ENCODE measurements at places on chromosomes 1 and 21.

DNA sequence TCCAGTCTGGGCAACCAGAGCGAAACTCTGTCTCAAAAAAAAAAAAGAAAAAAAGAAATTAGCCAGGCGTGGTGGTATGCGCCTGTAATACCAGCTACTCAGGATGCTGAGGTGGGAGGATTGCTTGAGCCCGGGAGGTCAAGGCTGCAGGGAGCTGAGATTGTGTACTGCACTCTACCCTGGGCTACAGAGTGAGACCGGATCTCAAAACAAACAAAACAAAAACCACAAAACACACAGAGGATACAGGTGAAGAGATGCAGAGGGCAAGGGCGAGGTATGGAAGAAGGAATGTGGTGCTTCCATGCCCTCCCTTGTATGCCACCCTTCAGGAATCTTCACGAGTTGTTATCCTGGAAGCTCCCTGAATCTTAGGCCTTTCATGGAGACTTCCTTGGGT, 68.5 kb downstream of the NDUFS5 start:
- no peak for DNase-seq

DNA sequence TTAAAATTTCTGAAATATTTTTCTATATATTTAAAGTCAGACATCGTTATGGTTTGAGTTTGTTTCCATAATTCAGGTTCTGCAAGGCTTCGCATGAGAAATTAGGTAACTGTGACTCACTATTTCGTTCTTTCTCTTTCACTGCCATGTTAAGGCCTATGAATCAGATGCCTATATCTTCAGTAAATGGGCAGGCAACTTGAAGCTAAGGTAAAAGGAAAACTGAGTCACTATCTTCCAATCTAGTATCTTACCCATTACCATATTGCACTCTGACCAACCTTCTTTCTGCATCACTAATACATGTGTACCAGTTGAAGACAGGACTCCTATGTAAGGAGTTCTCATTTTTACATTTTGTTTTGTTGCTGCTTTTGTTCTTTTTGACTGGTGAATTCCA, 37.8 kb downstream of the PYHIN1 start:
- DNase-seq = no peak

DNA sequence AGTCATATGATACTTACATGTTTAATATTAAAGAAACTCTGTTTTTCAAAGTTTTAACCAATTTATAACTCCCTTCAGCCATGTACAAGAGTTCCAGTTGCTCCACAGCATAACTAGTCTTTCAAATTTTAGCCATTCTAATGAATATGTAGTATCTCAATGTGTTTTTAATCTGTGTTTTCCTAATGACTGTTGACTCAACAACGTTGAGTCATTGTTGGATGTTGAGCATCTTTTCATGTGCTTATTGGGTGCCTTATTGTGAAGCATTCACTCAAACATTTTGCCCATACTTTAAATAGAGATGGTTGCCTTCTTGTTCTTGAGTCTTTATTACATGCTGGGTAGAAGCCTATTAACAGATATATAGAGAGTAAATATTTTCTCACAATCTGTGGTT, 240.2 kb upstream of the LYPLAL1 start:
- no peak for DNase-seq

GRCh38 chr1:227886993-227887696, 60.6 kb downstream of the WNT9A start:
- DNase-seq = no peak

DNA sequence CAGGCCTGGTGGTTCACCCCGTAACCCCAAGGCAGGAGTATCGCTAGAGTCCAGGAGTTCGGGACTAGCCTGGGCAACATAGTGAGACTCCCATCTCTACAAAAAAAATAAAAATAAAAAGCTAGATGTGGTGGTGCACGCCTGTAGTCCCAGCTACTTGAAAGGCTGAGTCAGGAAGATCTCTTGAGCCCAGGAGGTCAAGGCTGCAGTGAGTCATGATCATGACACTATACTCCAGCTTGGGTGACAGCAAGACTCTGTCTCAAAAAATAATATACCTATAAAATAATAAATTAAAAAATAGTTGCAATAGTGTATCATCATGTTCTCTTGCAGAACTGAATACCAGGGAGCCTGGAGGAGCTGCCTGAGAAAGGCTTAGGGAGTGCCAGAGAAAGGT, 19.9 kb upstream of the TMEM39B start:
- no peak for DNase-seq

GRCh38 chr1:28297826-28298225, 31.0 kb upstream of the MED18 start:
- DNase-seq = no peak

DNA sequence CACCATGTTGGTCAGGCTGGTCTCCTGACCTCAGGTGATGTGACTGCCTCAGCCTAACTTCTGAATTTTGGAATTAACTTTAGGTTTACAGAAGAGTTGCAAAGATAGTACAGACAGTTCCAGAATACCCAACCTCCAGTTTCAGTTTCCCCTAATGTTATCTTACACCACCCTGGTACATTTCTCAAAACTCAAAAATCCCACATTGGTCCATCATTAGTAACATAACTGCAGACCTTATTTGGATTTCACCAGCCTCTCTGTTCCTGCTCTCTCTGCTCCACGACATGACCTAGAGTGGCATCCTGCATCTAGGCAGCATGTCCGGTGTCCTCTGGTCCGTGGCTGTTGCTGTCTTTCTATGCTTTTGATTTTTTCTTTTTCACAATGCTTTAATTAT, 5.0 kb upstream of the ZC3H12A start:
- no peak for DNase-seq

- DNase-seq = peak; percentile 72
Observed at GRCh38 chr1:15417059-15417934, 7.6 kb downstream of the EFHD2 start.

GRCh38 chr1:46456411-46456963, 33.1 kb upstream of the DMBX1 start:
- DNase-seq = no peak

GRCh38 chr1:22021061-22021460, 19.6 kb downstream of the CELA3A start:
- DNase-seq = no peak

GRCh38 chr1:26067432-26067911, at the start of gene TRIM63:
Gene TRIM63 (minus strand): TSS chr1:26067630. CDS start chr1:26067494, 136 bp downstream.
- DNase-seq = no peak

DNA sequence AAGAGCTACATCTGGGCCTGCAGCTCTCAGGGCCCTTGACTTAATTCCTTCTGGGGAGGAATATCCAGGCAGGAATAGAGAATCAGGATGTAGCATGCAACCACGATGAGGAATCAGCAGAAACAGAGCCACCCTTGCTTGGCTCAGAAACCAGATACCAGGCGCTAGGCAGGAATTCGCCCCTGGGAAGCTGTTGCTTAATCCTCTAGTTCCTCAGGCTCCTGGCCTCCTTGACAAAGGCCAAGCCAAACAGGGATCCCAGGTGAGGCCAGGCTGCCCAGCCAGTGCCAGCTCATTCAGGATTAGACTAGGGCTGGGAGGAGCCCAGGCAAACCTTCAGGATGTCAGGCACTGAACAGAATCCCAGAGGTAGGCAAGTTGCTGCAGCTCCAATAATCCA, 48.2 kb upstream of the IRF2BP2 start:
- DNase-seq = peak; percentile 14

- no peak for DNase-seq
Observed at GRCh38 chr1:19053486-19053885, 97.0 kb upstream of the IFFO2 start.

DNA sequence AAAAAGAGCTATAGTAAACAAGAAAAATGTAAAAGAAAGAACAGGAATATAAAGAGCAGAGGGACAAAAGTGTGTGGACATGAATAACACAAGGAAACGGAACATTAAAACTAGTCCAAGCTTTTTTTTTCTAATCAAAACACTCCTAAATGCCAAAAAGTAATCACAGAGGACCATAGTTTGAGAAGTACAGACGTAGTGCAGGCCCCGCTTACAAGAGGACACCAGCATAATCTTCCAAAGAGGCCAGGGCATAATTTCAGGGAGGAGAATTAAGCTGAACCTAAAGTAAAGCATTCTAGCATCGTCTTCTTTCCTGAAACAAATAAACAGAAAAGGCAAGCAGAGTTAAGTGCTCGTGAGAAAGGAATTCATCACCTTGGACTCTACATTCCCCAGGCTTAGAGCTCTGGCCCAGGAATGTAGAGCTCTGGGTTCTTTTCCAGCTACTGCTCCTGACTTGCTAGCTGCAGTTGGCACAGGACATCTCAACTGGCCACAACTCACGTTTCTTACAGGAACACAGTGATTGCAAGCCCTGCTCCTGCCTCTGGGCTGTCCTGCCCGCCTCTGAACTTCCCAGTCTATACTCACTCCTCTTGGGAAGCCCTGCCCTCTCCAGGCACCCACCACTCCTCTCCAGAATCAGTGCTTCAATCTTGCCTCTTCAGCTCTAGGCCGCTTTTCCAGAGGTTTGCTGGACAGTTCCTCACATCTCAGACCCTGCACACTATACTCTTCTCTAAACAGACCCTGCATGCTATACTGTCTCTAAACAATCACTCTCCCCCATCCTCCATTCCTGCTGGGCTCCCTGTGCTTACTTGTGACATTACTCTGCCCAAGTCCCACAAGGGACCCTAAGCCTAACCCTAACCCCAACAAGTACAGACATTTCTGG, 9.8 kb downstream of the RGS8 start:
- no peak for DNase-seq

GRCh38 chr1:9957726-9958125, 14.5 kb downstream of the NMNAT1 start:
- DNase-seq = no peak

GRCh38 chr1:97938285-97938642, 17.4 kb upstream of the DPYD start:
- no peak for DNase-seq

GRCh38 chr1:228749765-228750164, 14.5 kb downstream of the RHOU start:
- DNase-seq = no peak

GRCh38 chr1:174841747-174842146, 158.0 kb upstream of the CACYBP start:
- no peak for DNase-seq

GRCh38 chr1:1435911-1436629, 580 bp downstream of the VWA1 start:
- DNase-seq = no peak

- no peak for DNase-seq
Observed at GRCh38 chr21:26686705-26687104, 113.6 kb upstream of the CYYR1 start.

DNA sequence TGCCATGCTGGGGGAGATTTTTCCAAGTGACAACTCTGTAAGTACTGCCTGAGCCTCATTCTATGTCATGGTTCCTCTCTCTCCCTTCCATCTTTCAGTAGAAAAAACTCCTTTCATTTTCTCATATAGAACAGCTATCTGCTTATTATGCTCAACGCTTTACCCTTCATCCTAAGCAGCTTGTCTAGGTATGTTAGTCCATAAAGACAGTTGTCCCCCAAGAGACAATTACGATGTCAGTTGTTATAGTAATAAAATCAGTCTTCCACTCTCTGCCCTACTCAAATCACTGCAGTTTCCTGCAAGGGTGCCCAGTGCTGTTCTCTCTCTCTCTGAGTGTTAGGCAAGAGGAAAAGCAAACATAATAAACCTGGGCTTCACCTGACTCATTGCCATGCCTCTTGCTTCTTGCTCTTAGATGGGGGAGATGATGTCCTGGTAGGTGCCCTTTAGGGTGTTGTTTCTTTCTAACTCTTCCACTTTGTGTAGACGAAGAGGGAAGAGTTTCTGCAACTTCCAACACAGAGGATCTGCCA, 59.4 kb downstream of the PAPPA2 start:
- no peak for DNase-seq

DNA sequence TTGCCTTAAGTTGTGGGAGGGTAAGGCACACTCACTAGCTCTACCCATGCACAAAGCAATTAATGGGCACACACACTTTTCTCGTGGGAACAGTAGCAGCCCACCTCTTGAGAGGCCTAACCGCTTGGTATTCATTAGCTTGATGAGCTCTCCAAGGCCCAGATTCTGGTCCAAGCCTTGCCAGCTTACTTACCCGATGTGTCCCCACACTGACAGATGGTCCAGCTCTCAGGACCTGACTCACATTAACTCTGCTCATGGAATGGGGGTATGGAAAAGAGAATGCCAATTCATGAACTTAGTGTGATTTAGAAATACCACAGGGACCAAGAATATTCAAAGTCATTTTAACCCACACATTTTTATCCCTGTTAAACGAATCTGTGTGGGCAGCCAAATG, 106.8 kb upstream of the CACHD1 start:
- DNase-seq = no peak

DNA sequence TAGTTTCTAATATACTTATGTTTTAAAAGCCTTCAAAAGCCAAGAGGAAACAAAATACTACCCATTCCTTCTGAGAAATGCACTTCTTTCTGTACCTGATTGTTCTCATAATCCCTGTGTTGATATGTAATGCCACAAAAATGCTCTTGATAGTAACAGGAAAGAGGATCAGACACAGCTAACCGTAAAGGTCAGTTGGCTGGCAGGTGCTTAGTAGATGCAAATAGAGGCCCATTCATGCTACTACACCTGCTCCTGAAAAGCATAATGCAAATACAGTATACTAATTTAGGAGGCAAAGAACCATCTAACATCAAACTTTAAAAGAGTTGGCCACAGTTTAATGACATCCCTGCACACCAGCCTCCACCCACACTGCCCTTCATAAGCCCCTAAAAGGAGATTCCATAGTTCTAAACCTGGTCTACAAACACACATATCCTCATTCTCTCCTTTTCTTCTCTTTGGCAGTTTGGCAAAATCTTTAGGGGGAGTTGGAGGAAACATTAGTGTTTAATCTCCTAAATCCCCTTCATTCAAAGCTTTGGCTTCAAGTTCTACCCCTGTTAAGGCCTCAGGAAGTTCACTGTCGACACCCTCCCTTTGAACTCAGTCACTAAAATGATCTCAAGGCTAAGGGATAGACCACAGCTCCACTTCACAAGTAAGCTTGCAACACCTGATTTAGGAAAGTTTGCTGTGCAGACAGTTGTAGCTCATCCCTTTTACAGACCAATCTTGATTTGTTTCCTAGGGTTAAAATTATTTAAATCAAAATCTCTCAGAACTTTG, 2.9 kb upstream of the CD46 start:
- peak; percentile 31 for DNase-seq

GRCh38 chr21:34761758-34762330, 93.0 kb downstream of the CLIC6 start:
- DNase-seq = no peak

DNA sequence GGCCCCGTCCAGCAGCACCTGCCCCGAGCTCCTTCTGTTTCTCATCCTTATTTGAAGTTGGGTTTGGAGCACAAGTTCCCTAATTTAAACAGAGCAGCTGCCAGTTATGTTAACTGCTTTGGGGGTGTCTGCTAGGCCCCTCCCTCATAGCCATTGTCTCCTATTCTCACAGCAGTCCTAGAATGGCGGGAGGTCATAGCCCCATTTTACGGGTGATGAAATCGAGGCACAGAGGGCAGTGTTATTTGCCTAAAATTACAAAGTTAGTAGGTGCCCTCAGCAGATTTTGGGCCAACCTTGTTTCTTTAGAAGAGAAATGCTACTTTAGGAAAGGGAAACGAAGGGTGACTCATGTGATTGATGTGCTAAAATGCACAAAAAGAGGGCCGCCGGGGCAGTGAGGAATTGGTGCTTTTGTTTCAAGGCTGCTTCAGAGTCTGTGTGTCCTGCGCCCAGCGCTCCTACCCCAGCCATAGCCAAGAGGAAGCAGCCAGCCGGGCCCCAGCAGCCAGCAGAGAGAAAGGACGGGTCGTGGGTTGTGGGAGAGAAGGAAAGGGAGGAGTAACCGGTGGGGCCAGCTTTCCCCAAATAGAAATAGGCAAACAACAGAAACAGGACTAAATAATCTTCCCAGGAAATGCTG, 13.0 kb downstream of the VANGL1 start:
- no peak for DNase-seq

GRCh38 chr1:8384577-8384976, 66.7 kb downstream of the SLC45A1 start:
- no peak for DNase-seq

GRCh38 chr1:168387781-168388760, 107.4 kb downstream of the TBX19 start:
- DNase-seq = no peak

Measured in urothelium cell line (cell line).